ENCODE measurements at places on chromosomes 5 and 9. TPM values are rescaled to one million over a fixed set of nuclear protein-coding genes. Genes with fewer than 3 reads are reported as not detected.
A peak's percentile ranks its signal among the peaks of the same experiment; 100 is the strongest.

DNA sequence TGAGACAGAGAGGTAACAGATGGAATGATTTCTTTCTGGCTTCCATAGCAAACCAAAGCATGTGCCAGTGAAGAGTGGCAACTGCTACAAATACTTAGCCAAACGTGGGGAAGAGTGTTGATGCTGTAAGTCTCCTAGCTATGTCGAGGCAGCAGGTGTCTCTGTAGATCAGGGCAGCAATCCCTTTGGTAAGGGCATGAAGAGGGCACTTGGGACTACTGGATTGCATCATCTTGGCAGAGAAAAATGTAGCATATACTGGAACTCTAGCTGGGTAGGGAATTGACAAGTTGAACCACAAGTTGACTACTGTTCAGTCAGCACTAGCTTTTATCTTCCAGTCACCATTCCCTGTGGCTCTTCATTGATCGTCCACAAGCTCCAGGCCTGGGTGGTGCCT lies 75.8 kb downstream of the GHR start:
- no peak for DNase-seq

GRCh38 chr5:61609840-61610677 lies 278.0 kb downstream of the ZSWIM6 start:
- no peak for DNase-seq

- no peak for DNase-seq
Observed at GRCh38 chr5:116830079-116830478, 255.5 kb upstream of the SEMA6A start.

DNA sequence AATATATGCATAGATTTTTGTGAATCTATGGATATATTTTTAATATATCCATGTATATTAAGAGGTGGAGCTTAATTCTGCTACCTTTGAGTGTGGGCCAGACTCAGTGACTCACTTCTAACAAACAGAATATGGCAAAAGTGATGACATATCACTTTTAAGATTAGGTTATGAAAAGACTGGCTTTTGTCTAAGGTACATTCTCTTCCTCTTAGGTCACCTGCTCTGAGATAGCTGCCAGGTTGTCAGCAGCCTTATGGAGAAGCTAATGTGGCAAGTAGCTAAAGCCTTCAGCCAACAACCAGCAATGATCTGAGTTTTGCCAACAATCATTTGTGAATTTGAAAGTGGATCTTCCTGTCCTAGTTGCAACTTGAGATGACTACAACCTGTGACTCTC lies 83.8 kb downstream of the ANKRD31 start:
- DNase-seq: no peak

- peak; percentile 29 for DNase-seq
Observed at GRCh38 chr9:1434052-1434767, 384.1 kb downstream of the DMRT2 start.

DNA sequence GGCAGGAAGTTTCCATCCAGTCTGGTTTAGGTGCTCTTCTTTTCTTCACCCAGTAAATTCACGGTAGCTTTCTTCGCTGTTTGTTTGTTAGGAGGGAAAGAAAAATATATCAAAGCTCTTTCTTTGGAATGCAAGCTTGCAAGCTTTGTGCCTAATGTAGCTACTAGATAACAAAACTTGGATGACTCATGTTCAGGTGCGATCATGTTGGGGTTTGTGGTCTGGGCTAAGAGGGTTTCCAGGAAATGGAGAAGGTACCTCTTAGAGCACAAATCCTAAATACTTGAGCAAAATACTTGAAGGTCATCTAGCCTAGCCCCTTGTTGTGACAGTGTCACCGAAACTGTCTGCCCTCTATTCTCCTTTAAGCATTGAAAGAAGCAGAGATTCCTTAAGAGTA lies 17.7 kb downstream of the SRP19 start:
- no peak for DNase-seq

PCDHGA4 gene
- polyA plus RNA-seq: 2.6 TPM

DNA sequence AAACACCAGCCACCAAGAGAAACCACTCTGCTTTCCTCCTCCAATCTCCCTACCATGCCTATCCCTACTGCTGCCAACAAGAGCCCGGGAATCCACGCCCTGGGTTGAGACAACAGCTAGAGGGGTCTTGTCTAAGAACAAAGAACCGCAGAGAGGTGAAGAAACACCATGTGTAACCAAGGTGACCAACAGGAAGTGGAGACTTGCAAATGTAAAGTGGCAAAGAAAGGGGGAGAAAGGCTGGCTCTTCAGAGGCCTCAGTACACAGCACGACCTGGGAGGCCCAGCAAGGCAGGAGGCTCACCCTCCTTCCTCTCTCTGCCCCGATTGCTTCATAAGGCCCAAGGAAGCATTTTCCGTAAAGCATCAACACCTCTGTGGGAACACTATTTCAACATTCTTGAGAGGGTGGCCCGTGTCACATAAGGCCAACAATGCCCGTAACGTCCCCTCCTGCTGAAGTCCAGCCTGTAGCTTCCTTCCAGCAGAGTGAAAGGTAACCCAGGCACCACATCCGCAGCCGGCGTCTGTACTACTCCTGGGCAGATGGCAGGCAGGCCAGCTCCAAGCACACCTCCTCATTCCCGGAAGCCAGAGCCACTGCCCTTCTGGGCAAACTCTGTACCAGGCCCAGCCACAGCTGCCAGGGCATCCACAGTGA lies 18.3 kb downstream of the CCNJL start:
- DNase-seq: no peak

TAF1L gene
- 0.10 TPM for polyA plus RNA-seq

DNA sequence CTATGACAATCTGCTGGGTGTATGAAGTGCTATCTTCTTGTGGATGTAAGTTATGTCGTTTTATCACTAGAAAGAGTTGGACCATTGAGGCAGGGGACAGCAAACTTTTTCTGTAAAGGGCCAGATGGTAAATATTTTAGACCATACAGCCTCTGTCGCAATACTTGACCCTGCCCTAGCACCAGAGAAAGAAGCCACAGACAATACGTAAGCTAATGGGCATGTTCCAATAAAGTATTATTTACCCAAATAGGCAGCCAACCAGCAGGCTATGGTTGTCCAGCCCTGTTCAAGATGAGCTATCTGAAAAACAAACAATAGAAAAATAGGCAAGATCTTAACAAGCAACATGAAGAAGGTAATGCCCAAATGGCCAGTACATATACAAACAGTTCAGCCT lies 36.4 kb downstream of the MTX3 start:
- no peak for DNase-seq

DNA sequence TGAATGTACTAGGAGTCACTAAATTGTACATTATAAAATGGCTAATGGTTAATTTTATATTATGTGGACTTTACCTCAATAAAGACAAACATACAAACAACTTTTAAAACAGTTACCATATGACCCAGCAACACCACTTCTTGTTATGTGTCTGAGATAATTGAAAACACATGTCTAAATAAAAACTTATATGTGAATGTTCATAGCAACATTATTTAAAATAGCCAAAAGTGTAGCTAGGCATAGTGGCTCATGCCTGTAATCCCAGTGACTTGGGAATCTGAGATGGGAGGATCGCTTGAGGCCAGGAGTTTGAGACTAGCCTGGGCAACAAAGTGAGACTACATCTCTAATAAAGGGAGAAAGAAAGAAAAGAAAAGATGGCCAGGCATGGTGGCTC lies 22.9 kb downstream of the SLC35A4 start:
- DNase-seq: no peak

ADAMTS19 gene
- polyA plus RNA-seq: 6.8 TPM

ACOT12 gene
- 1.2 TPM for polyA plus RNA-seq

GRCh38 chr5:134133995-134134541 lies 19.6 kb downstream of the TCF7 start:
- DNase-seq: no peak

ZFYVE16 gene
- polyA plus RNA-seq: 102 TPM

GRCh38 chr9:136309101-136309801 lies 5.4 kb upstream of the CCDC187 start:
- DNase-seq: peak; percentile 71

SELENOP gene
- 433 TPM for polyA plus RNA-seq
